Fibroblast of skin of right biceps (primary cell): ENCODE measurements at places on chromosomes 16 and 17.

- DNase-seq, result peak; percentile 96
These were observed 343.0 kb upstream of the DYNLRB2 start for GRCh38 chr16:80197741-80198201.

- DNase-seq, result no peak
These were observed 44.5 kb downstream of the VMP1 start for GRCh38 chr17:59751955-59752413.

- DNase-seq, result peak; percentile 95
These were observed 27.7 kb downstream of the SRL start for GRCh38 chr16:4214215-4214621.

DNA sequence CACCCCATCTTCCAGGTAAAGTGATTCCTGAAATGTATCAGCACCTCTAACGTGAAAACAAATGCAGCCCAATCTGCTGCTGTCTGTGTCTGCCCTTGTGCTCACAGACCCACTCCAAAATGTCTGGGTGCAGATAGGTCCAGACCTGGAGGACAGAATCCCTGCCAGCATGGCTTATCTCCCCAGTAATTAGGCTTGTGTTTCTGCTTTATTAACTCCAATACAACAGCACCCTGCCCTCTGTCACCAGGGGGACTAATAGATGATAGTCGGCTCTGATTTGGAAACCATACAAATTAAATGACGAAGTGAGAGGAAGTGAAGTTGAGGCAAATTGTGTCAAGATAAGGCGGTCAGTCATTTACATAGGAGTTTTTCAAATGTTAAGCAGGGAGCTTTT is 608.3 kb upstream of the SALL1 start:
- DNase-seq, result no peak

GRCh38 chr17:57551321-57552079 is 193.6 kb downstream of the CCDC182 start:
- no peak for DNase-seq

DNA sequence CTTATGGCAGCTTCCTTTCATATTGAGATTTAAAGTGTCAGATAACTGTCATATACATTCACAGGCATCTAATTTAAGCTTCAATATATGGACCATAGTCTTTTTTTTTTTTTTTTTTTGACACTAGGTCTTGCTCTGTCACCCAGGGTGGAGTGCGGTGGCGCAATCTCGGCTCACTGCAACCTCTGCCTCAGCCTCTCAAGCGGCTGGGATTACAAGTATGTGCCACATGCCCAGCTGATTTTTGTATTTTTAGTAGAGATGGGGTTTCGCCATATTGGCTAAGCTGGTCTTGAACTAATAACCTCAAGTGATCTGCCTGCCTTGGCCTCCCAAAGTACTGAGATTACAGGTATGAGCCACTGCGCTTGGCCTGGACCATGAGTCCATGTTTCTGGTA is 13.6 kb downstream of the CEP95 start:
- DNase-seq, result no peak

DNA sequence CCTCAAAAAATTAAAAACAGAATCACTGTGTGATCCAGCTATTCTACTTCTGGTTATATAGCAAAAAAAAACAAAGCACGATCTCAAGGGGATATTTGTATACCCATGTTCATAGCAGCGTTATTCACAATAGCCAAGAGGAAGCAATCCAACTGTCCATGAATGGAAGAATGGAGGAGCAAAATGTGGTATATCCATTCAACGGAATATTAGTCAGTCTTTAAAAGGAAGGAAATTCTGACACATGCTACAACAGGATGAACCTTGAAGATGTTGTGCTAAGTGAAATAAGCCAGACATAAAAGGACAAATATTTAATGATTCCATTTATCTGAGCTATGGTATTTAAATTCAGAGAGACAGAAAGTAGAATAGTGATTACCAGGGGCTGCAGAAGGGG is 4.6 kb upstream of the NOL11 start:
- DNase-seq, result no peak

DNA sequence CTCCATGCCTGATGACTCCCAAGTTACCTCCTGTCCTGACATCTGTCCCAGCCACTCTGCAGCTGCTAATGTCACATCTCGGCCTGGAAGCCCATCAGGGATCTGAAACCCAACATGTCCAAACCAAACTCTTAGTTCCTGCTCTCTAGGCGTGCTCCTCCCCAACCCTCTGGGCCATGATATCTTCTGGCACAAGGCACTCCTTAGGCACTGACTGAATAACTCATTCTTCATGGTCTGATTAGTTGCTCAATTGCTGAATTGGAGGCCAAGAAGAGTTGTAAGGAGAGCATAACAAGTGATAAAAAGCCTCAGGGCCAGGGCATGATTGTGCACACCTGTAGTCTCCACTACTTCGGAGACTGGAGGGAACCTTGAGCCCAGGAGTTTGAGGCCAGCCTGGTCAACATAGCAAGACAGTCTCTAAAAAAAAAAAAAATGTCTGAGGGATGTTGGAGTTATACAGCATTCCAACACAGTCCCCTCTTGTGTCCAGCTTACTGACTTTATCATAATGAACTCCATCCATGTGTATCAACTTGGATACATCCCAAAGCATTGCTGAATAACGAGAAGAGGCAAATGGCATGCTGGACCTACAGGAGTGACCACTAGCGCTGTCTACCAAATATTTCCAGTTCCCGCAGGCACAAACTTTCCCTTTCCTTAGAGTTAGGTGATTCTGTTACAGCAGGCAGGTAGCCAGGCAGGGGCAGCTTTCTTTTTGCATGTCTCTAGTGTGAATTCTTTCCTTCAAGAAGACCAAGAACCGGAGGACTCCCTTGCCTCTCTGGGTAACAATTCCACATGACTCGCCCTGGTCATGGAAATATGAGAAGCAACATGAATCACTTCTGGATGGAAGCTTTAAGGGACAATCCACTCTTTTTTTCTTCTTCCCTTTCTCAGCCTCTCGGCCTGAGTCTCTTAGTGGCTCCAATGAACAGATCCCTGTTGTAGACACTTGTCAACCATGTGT is 18.1 kb upstream of the SHCBP1 start:
- peak; percentile 64 for DNase-seq

DNA sequence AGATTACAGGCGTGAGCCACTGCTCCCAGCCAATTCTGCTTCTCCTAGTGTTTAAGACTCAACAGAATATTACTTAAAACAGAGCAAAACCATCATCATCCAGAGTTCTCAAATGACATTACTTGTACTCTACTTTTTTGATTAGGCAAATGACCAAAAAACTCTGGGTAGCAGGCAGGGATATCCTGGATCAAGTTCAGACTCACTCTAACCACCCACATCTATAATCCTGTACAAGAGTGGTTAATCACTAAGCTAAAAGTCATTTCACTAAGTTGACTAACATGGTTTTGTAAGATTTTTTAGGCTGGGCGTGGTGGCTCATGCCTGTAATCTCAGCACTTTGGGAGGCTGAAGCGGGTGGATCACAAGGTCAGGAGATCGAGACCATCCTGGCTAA is 6.8 kb downstream of the NAE1 start:
- no peak for DNase-seq

- peak; percentile 89 for DNase-seq
These were observed 28.4 kb upstream of the NPTX1 start for GRCh38 chr17:80504686-80505413.

GRCh38 chr16:56349711-56350161 is 75.6 kb downstream of the AMFR start:
- no peak for DNase-seq

GRCh38 chr17:75047398-75048098 is 523 bp downstream of the KCTD2 start:
- no peak for DNase-seq

- peak; percentile 41 for DNase-seq
These were observed 580 bp downstream of the BCAR1 start for GRCh38 chr16:75250809-75251279.

DNA sequence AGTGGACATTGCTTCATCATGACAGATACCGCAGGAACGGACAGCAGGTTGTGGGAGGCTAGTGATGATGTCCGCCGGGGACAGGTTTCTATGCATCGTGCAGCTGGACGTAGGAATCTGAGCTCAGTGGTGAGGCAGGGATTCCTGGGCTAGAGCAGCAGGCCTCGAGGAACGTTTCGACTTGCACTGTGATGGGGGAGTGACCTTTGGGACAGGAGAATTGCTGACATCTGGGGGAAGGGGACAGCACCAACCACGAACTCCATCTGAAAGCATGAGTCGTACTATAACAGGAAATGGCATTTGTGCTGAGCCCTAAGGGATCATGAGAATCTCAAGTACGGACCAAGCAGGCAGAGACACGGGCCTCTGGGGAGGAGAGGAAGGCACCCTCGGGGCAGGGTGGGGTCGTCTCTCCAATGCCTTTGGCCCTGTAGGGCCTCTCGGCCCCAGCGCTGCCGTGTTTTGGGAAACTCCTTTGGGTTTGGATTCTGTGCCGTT is 65.8 kb upstream of the ENDOV start:
- peak; percentile 35 for DNase-seq

- DNase-seq, result no peak
These were observed 9.8 kb upstream of the MYO18A start for GRCh38 chr17:29190039-29190438.

GRCh38 chr16:81502396-81503070 is 57.9 kb downstream of the CMIP start:
- no peak for DNase-seq

GRCh38 chr16:86199871-86200695 is 301.1 kb downstream of the IRF8 start:
- DNase-seq, result no peak

GRCh38 chr17:45441526-45442310 is 9.0 kb upstream of the ARHGAP27 start:
- no peak for DNase-seq

DNA sequence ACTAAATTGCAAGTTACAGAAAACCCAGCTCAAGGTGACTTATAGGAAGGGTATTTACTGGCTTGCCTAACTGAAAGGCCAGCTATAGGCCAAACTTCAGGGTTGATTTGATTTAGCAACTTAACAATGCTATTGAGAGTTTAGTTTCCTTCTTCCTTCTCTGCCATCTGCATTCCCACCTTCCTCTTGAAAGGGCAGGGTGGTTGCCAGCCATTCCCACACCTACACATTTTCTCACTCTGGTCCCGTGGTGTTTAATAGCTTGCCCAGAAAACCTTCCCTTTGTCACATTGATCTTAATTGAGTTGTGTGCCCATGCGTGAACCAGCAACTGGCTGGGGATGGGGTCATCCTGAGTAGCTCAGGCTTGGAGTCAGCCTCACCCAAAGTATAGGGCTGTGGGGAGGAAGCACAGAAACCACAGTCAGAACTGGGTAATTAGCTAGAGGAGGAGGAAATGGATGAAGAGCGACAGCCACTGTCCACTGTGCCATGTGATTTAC is 194.7 kb downstream of the SPECC1 start:
- DNase-seq, result no peak

DNA sequence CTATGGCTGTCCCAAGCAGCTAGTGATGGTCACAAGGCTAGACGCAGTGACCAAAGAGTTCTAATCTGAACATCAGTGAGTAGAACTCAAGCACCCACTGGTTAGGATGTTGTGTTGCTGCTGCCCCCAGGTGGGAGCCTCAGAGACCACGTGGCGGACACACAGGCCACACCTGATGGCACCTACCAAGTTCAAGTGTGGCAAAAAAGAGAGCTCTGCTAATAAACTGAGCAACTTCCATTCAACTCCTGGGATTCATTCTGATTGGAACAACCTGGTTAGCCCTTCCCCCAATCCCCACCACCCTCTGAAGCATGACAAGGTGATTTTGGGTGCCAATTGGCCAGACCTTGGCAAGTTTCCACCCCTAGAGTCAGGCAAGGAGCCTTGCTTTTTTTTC is 3.5 kb upstream of the LCMT1 start:
- DNase-seq, result no peak

DNA sequence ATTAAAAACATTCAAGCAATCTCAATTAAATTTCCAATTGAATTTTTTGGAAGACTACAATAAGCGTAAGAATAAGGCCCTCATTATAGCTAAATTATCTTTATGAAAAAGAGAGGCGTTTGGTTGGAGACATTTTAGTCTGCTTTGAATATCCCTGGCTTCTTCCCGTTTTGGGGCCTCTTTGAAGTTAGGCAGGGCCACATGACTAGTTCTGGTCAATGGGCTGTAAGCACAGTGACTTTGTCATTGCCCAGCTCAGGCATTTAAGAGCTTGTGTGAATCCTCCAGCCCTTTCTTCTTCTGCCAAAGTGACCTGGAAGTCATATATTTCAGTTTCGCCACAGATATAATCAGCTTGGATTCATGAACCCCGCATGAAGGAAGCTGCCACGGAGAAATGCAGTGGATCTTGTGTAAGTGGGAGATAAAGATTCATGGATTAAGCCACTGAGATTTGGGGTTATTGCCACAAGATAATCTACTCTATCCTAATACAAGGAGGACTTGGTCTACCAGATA is 21.7 kb upstream of the UBTF start:
- DNase-seq, result no peak

GRCh38 chr16:74742051-74742481 is 32.6 kb downstream of the FA2H start:
- no peak for DNase-seq

DNA sequence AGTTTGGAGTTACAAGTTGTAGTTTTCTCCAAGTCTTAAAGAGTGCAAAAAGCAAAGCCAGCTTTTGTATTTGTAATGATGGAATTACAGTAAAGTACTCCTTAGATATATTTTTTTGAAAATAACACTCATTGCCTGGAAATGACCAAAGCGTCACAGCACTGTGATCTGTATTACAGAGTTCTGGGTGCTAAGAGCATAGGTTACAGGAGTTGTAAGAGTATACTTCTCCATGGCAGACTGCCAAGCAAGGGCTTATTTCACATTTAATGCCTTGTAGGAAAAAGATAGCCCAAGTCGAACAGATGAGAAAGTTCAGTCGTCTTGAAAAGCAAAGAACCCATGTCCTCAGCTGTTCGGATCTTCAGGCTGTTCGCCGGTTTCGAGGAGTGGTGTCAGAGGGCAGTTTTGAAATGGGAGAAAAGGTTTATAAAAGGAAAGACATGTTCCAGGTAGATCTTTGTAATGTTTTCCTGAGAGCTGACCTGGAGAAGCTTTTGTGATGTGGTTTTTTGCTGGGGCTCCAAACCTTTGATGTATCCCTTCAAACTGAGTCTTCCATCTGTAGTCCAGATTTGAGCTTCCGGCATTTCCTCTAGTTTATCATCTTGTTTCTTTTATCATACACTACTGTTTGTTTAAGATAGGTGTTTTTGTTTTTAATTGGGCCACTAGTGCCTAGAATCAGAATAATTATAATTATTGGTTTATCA is 41.3 kb downstream of the ERCC4 start:
- DNase-seq, result peak; percentile 44

- DNase-seq, result no peak
These were observed 19.8 kb downstream of the MIEF2 start for GRCh38 chr17:18280249-18280648.

- no peak for DNase-seq
These were observed 118.1 kb upstream of the SHISA6 start for GRCh38 chr17:11122908-11123307.

GRCh38 chr16:30437511-30438046 is 7.7 kb upstream of the DCTPP1 start:
- DNase-seq, result no peak

GRCh38 chr16:70301121-70301520 is 2.1 kb downstream of the DDX19B start:
- no peak for DNase-seq
